Heart right ventricle (tissue), 16 donors: ENCODE measurements at places on chromosomes 6 and 20.

DNA sequence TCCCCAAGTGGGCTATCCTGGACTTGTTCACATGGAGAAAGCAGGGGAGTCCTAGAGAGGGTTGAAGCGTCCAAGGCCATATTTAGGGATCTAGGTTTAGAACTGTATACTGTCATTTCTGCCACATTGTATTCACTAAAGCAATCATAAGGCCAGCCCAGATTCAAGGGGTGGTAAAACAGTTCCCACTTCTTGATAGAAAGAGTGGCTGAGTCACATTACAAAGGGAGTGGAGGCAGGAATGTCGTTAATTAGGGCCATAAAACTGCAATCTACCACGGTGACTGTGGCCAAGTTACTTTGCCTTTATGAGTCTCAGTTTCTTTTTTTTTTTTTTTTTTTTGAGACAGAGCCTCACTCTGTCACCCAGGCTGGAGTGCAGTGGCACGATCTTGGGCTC, 7.4 kb upstream of the UBR2 start:
- no peak for DNase-seq

GRCh38 chr6:3222506-3223038, 4.9 kb downstream of the TUBB2B start:
- no peak for DNase-seq

DNA sequence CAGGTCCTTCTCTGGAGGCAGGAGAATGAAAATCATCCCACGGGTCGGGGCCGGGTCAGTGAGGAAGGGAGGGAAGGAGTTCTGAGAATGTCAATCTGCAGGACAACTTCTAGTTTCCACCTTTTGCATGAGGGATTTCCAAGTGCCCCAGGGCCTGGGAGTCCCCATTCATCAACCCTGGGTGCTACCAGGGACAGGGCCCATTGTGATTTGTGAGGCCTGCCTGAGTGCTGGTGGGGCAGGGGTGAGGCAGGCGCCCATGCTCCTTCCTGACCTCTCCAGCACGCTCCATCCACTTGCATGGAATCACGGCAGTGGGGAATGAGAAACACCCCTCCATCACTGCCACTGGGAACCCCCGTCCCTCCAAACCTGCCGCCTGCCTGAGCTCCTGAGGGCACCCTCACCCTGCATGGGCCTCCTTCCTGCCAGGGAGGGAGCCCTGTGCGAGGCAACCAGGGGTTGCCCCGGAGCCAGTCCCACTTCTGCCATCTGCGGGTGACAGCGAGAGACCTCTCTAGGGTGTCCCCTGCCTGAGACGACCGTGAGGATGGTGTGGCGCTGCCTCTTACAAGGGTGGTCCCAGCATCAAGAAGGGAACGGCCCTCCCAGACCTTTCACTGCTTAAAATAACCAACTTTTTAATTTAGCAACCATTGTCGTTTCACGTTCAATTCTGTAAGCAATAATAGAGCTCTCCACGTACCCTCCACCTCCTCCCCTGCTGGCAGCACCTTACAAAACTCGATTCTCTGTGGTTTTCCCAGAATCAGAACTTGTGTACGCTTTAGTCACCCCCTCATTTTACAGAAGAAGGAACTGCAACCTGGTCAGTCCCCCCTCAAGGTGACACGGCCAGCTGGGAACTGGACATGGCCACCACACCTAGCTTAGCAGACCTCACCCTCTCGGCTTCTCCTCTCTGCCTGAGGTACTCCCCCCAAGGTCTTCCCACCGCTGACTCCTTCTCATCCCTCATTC, 28.6 kb downstream of the PMEPA1 start:
- DNase-seq, result no peak

DNA sequence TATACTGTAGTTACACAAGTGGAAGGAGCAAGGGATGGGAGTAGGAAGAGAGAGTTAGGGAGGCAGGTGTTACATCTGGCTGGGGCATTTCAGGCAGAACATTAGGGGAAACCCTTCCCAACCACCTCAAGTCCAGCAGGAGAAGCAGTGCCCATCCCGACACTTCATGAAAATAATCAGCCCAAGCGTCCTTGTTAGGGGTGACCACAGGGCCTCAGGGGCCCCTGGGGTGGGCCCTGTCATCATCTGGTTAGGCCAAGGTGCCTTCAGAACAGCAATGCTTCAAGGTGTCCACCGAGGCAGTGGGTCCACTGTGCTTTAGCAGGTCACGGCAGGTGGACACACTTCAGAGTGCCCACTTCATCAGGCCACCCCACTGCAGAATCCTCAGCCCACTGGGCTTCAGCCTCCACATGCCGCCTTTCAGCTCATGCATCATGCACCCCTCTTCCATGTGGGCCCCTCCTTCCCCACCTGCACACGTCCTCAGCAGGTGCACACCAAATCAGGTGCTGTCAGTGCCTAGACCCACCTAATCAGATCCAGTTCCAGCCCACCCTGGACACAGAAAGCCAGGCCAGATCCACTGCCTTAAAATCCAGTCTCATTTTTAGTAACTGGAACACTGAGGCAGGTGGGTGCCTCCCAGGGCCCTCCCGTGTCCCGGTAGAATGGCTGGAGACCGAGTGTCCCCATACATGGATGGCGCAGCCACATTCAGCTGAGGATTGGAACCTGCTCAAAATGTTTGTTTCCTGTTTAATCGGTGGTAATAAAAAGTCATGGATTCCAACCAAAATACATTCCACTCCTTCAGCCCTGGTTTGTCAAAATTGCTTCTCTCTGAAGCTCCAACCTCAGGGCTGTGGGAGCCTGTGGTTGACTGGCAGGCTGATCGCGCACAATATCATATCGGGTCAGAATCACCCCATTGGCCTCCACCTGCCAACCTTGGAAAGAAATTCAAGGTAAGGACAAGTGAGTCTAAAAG, 99.5 kb downstream of the ANKRD60 start:
- no peak for DNase-seq

GRCh38 chr20:53138454-53139262, 166.5 kb downstream of the TSHZ2 start:
- no peak for DNase-seq

GRCh38 chr6:63180367-63180766, 30.9 kb upstream of the FKBP1C start:
- DNase-seq, result no peak

DNA sequence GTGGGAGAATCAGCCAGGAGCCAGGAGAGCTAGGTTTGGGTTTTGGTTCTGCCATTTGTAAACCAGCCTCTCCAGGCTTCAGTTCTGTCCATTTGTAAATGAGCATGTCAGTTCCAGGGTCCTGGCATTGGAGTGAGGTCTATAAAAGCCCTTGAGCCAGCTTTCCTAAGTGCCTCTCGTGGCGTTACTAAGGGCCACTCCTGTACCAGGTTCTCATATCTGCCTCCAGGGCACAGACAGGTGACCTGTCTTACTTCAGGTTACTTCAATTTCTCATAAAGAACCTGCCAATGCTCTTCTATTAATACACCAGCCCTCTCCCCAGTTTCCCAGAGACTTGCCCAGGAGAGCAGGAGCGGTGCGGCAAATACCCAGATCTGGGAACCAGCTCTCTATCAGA, 101.9 kb downstream of the VEGFA start:
- DNase-seq, result no peak

DNA sequence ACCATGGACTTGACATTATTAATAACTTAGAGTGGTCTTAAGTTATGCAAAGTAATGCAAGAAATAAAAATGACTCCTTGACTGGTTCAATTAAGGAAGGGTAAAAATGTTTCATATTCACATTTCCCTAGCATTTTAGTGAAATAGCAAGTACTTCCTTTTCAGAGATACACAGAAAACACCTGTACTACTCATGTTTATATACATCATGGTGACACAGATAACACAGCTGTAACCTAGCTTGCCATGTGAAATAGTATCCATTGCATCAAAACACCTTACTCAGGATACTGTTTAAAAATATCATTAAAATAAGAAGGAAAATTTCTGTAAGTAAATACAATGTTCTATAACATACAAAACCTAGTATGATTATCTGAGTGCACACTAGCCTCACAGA, 102.4 kb downstream of the AHI1 start:
- no peak for DNase-seq

DNA sequence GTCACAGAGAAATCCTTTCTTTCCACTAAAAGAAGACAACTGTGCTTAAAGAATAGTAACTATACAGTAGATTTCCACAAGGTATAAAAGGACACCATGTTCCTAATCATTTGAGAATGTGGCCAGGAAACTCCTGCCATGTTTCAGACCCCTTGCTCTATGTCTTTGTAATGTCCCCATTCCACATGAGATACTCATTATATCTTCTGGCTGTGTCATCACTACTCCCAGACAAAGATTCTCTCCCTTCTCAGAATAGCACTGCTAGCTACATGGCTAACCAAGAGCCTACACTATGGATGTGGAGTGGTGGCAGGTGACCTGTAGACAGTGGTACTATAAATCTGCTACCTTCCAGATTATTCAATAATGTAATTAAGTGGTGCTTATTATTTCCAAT, 218.1 kb upstream of the MCHR2 start:
- DNase-seq, result no peak

- no peak for DNase-seq
These were observed 70.8 kb upstream of the SLC35B3 start for GRCh38 chr6:8506126-8506525.

DNA sequence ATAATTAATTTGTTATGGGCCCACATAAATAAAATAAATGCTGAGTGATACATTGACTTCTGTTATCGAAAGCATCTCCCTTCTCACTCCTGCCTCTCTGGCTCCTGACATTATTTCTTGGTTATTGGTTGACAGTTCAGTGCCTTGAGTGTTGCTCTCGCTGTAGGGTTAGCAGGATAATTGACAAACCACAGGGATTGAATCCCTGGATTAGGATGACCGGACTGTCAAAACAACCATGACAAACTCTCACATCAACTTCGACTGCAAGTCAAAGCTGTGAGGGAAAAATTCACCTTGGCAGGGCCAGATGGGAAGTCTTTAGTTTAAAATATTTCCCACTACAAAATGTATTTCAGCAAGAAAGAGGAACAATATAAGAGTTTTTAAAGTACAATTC, 245.4 kb upstream of the TFAP2D start:
- no peak for DNase-seq

DNA sequence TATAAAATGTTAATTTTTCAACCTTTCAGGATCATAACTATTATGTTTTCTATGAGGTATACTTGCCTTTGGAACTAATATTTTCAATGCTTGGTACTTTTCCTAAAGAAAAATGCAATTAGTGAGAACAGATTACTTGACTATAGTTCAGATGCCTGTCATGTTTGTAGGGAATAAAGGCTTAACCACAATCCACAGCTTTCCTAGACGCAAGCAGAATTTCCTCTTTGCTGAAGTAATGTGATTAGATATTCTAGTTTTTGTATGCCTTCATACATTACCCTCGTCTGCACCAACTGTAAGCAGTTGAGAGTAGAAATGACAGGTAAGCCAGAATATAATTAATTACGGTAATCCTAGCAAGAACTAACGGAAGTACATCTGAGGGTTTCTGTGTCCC, 581.4 kb upstream of the MMS22L start:
- DNase-seq, result no peak

- DNase-seq, result no peak
These were observed 162.7 kb downstream of the TBC1D7 start for GRCh38 chr6:13165502-13166172.

DNA sequence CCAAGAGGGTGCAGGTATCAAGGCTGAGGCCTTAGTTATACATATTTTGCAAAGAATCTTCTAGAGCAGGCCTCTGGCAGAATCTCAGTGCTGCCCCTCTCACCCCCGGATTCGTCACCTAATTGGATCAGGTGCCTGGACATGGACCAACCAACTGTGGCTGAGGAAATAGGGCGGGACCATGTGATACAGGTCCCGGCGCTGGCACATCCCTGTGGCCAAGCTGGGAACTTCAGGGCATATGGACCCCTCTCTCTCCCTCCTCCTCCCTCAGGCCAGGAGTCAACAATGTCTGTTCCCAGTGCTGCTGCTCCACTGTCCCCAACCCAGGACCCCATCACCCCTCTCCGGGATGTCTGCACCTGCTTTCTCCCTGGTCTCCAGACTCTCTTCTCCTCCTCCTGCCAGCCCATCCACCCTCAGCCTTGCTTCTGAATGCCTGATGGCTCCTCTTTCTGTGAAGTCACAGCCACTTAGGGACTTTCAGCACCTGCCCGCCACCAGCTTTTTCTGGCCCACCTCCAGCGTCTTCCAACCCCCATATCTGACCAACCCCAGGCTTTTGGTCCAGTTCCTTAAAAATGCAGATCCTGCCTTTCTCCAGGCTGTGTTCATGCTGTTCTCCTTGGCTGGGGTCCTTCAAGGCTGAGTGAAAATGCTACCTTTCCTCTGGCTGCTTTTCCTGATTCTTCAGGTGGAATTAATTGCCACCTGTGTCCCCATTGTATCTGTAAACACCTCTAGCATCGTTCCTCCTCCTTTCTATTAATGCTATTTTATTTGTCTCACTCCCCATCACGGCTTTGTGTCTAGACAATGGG, 19.0 kb upstream of the MLN start:
- no peak for DNase-seq

DNA sequence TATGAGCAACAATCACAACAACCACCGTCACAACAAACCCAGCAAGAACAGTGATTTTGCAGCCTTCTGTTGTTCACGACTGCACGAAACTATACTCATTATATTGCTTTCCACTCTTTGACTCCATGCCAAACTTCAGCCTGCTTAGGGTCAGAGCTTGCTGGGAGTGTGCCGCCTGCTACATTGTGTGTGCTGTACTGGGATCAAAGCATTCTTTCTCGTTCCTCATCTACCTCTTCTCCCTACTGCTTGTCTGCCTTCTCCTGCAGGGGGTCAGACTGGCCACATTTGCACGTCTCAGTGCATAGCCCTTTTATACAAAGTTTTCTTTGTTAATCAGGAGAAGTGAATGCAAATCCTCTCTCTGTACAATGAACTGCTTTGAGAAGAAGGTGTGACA, 401.6 kb upstream of the CITED2 start:
- no peak for DNase-seq

DNA sequence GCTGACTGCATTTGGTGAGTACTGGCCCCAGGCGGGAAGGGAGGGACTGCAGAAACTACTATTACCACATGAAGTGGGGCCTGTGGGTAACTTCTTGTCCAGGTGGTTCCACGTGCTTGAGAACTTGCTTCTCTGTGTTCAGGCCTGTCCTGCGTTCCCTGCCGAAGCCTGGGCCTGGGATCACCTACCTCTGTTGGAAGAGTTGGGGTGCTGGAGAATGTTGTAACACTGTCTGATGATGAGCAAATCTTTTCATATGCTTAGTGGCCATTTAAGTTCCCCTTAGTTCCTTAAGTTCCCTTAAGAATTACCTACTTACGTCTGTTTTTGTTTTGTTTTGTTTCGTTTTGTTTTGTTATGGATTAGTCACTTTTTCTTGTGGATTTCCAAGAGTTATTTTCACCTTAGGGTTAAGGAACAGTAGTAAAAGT, 154.4 kb downstream of the DTNBP1 start:
- DNase-seq, result no peak

- no peak for DNase-seq
These were observed 37.4 kb upstream of the TNFAIP3 start for GRCh38 chr6:137829641-137830083.
